Mucosa of gallbladder (tissue), 1 donor: ENCODE measurements at places on chromosomes 6 and 20. TPM values are rescaled to one million over a fixed set of nuclear protein-coding genes. Genes with fewer than 3 reads are reported as not detected.

DNA sequence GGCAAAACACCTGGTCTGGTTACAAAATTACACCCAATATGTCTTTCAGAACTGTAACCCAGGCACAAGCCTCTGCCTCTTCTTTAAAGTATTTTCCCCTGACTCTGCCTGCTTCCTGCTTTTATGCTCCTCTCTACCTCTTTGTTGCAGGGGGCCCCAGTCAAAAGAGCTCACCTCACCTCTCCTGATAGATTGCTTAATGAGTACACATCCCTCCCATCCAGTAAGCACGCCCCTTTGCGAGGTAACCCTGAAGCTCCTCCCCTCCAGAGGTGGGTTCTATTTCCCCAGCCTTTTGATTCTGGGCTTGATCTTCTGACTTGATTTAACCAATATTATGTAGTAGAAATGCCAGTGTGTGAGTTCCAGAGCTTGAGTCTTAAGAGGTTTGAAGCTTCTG lies 56.6 kb upstream of the EYA2 start:
- no peak for DNase-seq

DNA sequence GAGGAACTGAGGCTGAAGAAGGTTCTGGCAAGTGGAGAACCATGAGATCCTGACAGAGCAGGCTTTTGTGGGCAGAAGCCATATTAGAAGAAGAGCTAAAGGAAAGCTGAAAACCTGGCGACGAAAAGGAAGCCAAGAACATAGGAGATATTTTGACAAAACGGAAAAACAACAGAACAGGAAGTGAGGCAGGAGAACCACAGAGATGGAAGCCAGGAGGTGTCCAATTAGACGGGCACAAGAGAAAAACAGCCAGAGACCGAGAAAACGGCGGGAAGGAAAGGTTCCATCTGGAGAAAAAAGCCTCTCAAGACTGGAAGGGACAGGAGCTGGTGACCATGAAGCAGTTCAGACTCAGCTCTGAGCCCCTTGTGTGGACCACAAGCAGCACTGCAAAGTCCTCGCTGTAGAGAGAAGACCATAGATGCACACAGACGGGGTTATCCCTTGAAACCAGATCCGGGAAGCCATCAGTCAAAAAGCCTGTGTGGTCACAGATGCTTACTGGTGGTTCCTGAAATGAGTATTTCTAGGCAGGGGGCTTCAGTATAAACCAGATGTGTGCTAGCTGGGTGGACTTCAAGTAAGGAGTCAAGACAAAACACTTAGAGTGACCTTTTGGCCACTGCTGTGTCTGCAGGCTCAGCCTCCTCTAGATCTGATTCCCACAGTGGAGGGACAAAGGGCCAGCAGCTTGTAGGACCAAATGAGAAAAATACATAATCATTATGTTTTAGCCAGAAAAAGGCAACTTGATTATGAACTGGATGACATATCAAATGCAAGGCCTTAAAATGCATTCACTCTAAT lies 30.7 kb downstream of the SSR1 start:
- no peak for DNase-seq

DNA sequence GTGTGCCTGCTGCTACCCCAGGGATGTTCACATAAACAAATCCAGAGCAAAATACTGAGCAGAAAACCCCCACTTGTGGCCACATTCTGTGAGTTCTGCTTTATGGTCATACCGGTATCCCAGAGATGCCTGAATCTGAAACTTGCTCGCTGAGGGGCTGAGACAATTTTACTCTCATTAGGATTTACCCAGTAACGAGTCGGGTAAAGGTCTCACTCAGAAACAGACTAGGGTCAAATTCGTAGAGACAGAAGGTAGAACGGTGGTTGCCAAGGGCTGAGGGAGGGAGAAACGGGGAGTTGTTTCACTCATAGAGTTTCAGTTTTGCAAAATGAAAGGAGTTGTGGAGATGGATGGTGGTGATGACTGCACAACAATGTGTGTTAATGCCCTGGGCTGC lies 45.4 kb upstream of the NKX2-2 start:
- no peak for DNase-seq

The BANF2 gene
- not detected for total RNA-seq

The WFDC5 gene
- total RNA-seq: not detected

DNA sequence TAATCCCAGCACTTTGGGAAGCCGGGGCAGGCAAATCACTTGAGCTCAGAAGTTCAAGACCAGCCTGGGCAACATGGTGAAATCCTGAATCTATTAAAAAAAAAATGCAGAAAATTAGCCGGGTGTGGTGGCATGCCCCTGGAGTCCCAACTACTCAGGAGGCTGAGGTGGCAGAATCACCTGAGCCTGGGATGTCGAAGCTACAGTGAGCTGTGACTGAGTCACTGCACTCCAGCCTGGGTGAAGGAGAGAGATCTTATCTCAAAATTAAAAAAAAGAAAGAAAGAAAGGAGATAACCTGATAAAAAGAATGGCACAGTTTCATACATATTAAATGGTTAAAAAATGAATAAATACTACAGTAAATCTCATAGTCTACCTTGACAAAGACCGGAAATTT lies 123.6 kb upstream of the TNFAIP3 start:
- no peak for DNase-seq
